ENCODE measurements at places on chromosomes 11 and 22. TPM values are rescaled to one million over a fixed set of nuclear protein-coding genes. Genes with fewer than 3 reads are reported as not detected.

- DNase-seq: no peak
Measured at GRCh38 chr11:115321605-115322289, 182.5 kb downstream of the CADM1 start.

- no peak for DNase-seq
Measured at GRCh38 chr22:31816750-31817149, 62.9 kb downstream of the DEPDC5 start.

- no peak for DNase-seq
Measured at GRCh38 chr22:20226077-20226716, 41.9 kb downstream of the RTN4R start.

GRCh38 chr11:40597546-40598113, 861.8 kb downstream of the LRRC4C start:
- DNase-seq: no peak

- DNase-seq: no peak
Measured at GRCh38 chr11:34185926-34186841, 80.8 kb downstream of the NAT10 start.

- peak; percentile 80 for DNase-seq
Measured at GRCh38 chr22:36197065-36197440, 4.6 kb downstream of the APOL4 start.

DNA sequence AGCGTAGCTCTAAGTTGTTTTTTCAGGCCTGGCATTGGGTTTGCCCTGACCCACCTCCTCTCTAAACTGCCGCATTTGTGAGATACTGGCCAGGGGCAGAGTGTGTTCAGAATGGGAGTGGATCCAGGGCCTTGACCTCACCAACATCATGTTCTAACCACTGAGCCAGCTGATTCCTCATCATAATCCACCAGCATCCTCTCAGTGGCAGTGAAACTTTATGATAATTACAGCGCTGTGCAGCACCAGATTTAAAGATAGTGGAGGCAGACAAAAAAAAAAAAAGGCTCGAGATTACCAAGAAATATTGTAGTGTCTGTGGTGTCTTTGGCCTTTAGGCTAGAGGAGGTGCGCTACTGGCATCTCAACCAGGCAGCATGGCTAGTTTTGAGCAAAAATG, 53.0 kb downstream of the KREMEN1 start:
- no peak for DNase-seq

- DNase-seq: no peak
Measured at GRCh38 chr11:86274503-86274902, 27.5 kb upstream of the HIKESHI start.

- peak; percentile 48 for DNase-seq
Measured at GRCh38 chr11:36540998-36541397, 26.8 kb upstream of the RAG1 start.

DNA sequence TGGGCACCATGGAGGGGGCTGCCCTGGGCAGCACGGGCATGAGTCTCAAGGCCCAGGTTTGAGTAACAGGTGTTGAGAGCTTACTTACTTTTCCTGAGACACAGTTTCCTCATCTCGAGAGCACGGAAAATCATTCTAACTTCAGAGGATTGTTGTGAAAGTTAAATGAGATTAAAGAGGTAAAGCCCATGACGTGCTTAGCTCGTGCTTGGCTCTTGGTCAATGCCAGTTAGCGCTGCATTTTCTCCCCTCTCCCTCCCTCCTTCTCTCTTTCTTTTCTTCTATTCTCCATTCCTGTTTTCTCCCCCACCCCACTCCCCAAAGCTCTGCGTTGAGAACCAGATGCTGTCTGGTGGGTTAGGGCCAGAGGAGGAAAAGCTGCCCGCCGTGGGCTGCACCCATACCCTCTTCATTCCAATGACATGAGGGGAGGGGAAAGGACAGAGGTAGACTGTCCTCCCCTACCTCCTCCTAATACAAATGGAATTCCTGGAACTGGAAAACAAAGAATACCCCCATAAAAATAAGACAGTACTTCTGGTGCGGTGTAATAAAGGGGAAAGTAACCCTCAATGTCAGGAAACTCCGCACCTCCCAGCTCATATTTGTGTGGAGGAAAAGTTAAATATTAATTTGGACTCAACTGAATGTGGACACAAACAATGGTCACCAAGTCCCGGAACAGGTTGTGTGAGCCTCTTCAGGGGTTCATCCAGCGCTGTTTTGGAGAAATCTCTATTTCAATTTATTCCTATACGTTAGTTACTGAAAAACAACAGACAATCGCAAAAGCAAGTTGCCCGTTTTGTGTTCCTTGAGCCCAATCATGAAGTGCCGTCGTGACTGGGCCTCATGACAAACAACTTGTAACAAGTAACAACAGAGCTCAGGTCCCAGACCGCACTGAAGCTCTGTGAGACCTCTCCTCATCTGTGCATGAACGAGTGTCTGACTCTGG, 54.8 kb upstream of the B3GAT1 start:
- DNase-seq: no peak

- DNase-seq: no peak
Measured at GRCh38 chr11:25901415-25901814, 430.5 kb upstream of the ANO3 start.

- DNase-seq: no peak
Measured at GRCh38 chr11:120613264-120614226, 102.0 kb downstream of the GRIK4 start.

DNA sequence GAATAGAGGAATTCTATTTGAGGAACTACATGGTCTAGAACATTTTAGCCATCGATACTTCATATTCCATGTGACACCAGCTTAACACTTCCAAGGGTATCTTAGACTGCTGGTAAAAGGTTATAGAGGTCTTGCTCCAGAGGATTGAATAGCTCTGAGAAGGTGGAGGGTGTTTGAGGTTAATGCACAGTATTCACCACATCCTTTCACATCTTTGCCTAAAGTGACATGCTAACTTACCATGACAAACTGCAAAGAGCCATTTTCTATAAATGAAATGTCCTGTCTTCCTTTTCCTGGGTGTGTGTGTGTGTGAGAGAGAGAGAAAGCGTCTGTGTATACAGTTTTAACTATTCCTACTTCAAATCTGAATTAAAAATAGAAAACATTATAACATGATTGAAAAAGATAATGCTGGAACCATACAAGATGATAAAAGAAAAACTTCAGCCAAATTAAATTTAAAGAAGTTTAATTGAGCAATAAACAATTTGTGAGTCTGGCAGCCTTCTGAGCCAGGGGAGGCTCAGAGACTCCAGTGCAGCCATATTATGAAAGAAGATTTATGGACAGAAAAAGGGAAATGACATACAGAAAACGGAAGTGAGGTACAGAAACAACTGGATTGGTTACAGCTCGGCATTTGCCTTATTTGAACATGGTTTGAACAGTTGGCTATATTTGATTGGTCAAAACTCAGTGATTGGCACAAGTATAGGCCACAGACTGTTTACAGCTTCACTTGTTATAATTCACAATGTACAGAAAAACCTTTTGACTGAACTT, 320.9 kb upstream of the CCDC179 start:
- no peak for DNase-seq

DNA sequence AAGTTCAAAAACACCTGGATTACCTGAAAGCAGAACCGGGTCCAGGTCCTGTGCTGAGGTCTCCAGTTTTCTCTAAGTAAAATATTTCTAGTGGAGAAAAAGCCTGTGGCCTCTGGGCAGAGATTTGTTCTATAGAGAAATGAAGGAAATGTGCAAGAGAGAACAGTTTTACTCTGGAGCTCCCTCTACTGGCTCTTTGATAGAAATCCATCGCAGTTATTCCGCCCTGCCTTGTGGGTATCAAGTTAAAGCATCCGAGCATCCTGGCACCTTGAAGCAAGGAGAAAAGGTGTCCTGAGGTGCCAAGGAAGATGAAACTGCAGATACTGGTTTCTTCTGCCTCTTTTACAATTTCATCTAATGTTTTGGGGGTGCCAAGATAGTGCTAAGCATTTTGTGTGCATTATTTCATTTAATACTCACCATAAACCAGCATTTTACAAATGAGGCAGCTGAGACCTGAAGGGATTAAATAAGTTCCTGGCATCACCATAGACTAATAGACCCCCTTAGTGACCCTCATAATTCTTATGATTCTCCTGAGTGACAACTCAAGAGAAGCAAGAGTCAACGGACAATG, 113.1 kb upstream of the HSD17B12 start:
- peak; percentile 61 for DNase-seq

DNA sequence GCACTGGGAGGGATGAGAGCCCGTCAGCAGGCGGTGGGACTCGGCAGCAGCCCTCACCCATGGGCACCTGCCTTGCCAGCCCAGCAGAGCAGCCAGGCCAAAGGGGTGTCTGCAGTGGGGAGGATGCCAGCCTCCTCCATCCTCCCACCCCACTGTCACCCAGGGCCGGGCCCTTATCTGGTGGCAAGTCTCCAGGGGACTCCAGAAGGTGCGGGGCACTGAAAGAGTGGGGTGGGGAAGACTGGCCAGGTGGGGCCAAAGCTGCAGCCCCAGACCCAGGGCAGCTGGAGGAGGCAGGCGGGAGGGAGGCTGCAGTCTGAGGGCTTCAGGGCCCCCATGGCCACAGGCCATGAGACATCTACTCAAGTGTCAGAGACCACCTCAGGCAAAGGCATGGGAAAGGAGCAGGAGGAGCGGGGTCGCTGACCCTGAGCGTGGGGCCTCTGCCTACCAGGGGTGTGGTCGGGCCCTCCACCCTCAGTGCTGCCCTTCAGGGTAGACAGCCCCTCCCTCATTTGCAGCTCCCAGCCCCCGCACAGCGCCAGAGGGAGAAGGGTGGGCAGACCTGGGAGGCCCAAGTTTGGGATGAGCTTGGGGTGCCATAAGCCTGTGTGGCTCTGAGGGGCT, 3.5 kb downstream of the DGCR6L start:
- DNase-seq: no peak

DNA sequence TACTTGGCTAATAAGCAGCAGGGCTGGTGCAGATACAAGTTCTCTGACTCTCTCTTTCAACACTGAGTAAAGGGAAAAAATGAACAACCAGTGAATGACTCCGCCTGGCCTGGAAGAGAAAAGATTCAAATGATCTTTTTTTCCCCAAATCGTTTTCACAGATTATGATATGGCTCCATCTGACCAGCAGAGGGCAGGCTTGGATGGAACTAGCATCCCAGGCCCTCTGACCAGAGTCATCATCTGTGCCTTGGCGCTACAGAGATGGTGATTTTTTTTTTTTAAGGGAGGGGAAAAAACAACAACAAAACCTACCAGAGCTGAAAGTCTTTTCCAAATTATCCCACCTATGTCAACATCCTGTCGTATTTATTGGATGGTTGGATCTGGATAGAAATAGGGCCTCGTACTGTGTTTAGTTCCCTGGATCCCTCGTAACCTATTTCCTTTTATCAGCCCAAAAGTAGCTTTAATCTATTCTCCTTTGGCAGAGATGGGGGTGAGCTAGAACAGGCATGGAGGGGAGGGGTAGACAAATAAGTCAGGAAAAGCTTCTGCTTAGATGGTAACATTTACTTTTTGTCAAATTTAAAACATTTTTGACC, 69.7 kb downstream of the PRSS23 start:
- peak; percentile 53 for DNase-seq

GRCh38 chr22:47444746-47445065, 682.3 kb downstream of the TBC1D22A start:
- no peak for DNase-seq

DNA sequence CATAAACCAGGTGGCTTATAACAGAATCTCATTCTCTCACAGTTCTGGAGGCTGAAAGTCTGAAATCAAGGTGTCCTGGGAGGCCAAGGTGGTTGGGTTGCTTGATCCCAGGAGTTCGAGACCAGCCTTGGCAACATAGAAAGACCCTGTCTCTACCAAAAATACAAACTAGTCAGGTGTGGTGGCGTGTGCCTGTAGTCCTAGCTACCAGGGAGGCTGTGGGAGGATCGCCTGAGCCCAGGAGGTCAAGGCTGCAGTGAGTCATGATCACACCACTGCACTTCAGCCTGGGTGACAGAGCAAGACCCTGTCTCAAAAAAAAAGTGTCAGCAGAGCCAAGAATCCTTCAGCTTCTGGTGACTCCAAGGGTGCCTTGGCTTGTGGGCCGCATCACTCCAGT, 8.9 kb upstream of the PRR5 start:
- no peak for DNase-seq

DNA sequence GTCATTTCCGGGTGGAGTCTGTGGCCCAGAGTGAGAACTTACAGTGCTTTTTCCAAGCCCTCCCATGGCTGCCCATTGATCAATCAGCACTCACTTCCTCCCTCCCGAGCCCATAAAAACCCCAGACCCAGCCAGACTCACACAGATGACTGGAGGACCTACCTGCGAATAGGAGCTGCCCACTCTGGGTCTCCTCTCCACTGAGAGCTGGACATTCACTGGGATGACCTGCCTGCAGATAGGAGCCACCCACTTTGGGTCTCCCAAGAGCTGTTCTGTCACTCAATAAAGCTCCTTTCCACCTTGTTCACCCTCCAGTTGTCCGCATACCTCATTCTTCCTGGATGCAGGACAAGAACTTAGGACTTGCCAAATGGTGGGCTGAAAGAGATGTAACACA, 56.0 kb upstream of the B3GNT6 start:
- no peak for DNase-seq

DNA sequence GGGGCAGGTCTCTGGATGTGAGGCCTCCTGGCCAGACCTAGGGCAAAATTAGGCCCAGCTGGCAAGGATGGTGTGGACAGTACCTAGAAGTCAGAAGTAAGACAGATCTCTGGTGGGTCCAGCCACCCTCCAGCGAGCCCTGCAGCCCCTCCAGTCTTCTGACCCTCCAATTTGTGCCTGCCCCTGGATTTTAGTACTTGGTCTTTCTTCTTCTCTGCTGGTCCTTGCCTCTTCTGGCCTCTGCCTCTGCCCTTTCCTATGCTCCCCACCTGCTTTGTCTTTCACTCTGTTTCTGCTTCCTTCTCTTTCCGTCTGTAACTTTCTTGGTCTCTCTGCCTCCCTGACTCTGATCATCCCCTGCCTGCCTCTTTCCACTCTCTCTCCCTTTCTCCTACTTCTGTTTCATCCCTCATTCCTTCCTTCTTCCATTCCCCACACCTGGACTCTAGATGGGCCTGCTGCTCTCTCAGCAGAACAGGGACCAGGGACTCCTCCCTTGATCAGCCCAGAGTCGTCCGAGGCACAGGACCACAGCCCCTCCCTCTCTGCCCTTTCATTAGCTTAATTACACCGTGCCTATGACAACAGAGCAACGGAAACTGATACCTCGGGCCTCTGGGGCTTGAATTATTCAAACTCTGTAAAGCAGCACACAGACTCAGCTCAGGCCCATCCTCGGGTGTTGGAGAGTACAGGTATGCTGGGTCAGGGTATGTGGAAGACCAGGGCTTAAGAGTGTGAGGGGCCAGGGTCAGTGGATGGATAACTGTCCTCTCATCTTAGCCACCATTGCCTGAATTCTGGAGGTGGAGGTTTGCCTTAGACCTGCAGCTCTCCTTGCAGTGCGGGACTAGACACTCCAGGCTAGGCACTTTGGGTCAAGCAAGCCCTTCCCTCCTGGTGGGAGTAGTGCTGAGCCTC, at the start of gene CHRNA10:
Gene CHRNA10 (minus strand): TSS at position 51 of the 921 bp plus-strand sequence. CDS start 72 bp downstream, outside the sequence.
- DNase-seq: no peak

Gene MS4A12
- total RNA-seq: not detected

Gene MAJIN
- total RNA-seq: not detected

Gene ANO3
- not detected for total RNA-seq

Gene ART5
- total RNA-seq: not detected

Gene C1QTNF4
- not detected for total RNA-seq

Gene CRACR2B
- total RNA-seq: 20.1 TPM

Gene NRIP3
- not detected for total RNA-seq

Gene TRIM6
- not detected for total RNA-seq

Gene MS4A18
- total RNA-seq: not detected

Gene MMP27
- not detected for total RNA-seq

Gene NLRX1
- total RNA-seq: 8.8 TPM
